ENCODE measurements at places on chromosomes 5 and 9.

GRCh38 chr9:137244486-137245449, 3.7 kb downstream of the TUBB4B start:
- DNase-seq = no peak

GRCh38 chr9:115988701-115989100, 164.9 kb upstream of the PAPPA start:
- DNase-seq = no peak

- no peak for DNase-seq
Measured at GRCh38 chr5:109844695-109845094, 155.0 kb downstream of the MAN2A1 start.

DNA sequence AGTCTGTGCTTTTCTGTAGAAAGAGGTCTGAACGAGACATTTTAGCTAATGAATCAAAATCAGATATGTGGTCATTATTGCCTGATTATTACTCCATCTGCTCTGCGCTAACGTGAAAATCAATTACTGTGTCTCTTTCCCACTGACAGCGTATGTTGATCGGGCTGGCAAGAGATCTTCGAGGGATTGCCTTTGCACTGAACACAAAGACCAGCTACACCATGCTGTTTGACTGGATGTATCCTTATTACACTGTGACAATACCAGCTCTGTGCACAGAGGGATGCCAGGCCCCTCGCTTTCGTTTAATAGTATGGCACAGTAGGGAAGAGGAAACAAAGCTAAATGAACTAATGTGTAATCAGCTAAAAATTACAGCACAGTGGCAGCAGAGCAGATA, 103.7 kb upstream of the TLX3 start:
- no peak for DNase-seq

- no peak for DNase-seq
Measured at GRCh38 chr9:136983656-136984314, 992 bp downstream of the LCNL1 start.

DNA sequence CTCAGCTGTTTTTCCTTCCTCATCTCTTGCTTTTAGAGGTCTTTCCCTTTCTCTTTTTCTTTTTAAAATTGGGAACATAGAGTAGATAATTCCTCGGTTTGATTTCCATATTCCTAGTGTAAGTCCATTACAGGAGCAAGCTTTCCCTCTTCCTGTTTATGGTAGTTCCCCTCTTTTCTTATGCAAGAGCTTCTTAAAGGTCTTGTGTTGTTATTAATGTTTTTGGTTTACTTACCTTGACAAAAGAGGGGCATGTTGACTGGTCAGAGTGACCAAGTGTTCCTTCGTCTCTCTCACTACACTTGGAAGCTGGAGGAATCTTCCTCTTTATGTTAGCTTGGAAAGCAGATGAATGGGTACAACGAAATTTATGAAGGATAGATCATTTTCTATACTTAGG, 8.3 kb downstream of the ATG10 start:
- no peak for DNase-seq
